CD4-positive, alpha-beta T cell treated with Interleukin-4 for 4 hours (primary cell): ENCODE measurements at places on chromosomes 5 and 9.

- DNase-seq: no peak
Observed at GRCh38 chr5:89313044-89313443, 430.1 kb upstream of the MEF2C start.

DNA sequence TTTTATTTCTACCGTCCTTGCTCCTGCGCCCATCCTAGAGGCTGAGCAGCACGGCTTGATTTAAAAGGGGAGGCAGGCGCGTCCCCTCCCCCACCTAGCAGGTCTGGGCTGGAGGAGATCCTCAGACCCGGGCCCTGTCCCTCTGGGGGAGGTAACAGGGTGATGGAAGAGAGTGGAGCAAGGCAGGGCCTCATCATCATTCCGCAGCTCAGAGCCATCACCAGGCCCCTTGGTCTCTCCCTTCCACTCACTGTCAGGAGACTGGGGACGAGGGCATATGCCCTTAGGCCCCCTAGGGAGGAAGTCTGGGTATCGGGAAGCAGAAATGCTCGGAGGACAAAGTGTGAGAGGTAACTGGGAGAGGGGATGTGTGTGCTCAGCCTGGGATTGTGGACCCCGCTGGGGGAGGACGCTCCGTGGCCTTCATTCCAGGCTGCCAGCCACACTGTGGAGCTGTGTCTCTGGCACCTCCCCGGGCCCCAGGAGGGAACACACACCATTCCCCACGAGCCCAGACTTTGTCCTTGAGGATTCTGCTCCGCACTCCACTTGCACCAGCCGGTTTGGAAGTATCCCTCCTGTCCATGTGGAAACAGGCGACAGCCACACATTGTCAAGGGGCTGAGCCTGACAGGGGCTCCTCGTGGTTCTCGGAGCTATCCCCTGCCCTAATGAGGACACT lies 761 bp downstream of the REEP2 start:
- DNase-seq: no peak

DNA sequence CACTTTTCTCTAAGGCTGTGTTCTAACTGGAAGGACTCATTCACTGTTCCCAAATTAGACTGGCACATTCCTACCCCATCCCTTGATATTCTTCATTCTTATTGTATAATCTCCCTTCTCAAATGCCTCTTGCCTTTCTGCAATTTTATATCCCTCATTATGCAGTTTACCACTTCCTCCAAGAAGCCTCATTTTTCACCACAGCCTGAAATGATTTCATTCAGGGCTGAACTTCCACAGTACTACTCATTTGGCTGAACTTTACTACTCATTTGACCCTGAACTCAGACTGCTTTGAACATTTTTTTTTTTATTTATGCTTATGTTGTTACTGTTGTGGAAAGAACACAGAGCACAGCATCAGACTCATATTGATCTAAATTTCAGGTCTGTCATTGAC lies 32.7 kb downstream of the GRIA1 start:
- DNase-seq: no peak

- DNase-seq: no peak
Observed at GRCh38 chr5:178548746-178549145, 41.4 kb downstream of the COL23A1 start.

DNA sequence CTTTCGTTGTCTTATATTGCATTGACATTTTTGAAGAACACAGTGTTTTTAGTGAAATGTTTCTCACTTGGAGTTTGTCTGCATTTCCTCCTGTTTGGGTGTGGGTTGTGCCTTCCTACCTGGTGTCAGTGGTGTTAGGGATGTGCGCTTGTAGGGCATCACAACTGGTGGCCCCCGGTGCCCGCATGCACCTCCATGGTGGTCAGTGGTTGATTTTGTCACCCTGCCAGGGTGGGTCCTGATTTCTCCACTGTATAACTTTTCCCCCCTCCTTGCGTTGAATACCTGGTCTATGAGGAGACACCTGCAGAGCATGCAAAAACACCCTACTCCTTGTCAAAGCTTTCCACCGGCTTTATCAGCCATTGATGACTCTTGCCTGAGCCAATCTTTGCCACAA lies 132.9 kb downstream of the BARX1 start:
- DNase-seq: no peak

GRCh38 chr5:178145965-178146820 lies 7.5 kb downstream of the NHP2 start:
- DNase-seq: peak; percentile 76

- no peak for DNase-seq
Observed at GRCh38 chr5:16593628-16594027, 23.2 kb downstream of the RETREG1 start.

- no peak for DNase-seq
Observed at GRCh38 chr5:147223948-147224791, 10.7 kb upstream of the STK32A start.

DNA sequence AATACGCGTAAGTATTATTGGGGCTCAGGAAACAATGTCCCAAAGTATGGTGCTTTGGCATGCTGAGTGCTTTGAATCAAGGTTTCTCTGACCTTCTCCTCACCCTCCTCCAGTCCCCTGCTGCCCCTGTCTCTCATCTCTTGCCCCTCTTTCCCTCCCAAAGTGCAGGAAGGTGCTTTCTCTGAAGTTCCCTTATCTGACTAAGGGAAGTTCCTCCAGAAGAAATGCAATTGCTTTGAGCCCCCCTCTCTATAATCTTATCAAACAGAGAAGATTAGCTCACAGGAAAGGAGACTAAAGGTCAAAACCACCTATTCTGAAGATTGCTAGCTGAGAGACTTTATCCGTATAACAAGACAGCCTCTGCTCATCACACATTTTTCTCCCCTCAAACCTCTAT lies 288.1 kb downstream of the ARL15 start:
- no peak for DNase-seq

DNA sequence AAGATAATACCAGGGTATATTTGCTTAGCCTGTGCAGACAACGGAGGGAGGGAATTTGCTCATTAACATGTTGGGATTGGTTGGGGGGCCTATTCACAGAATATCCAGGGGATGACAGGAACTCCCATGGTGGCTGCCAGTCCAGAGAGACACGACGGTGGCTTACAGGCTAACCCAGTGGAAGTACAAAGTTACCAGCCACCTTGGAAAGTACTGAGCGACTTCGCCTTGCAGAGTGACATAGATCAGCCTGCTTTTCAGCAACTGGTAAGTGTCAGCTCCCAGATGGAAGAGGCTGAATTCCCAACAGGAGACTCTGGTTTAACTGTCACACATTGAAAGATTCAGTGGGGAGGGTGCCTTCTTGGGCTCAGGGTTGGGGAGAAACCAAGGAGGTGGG lies 7.9 kb downstream of the ISL1 start:
- DNase-seq: no peak

- no peak for DNase-seq
Observed at GRCh38 chr5:147643142-147643541, 133.3 kb upstream of the DPYSL3 start.

DNA sequence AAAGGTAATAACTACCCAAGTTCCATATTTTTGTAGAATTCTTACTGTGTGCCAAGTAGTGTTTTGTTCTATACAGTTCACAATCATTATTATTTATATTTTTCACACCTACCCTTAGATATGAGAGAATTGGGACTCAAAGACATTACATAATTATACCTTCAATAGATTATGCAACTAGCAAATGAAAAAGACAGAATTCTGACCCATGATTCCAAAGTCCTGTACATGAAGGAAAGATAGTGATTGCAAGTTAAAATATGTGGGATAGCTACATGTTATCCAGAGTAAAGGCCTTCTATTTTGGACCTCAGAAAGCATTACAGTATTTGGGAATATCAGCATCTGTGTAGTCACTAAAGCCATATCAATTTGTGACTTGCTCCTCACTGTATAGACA lies 581.0 kb downstream of the ELAVL2 start:
- no peak for DNase-seq

DNA sequence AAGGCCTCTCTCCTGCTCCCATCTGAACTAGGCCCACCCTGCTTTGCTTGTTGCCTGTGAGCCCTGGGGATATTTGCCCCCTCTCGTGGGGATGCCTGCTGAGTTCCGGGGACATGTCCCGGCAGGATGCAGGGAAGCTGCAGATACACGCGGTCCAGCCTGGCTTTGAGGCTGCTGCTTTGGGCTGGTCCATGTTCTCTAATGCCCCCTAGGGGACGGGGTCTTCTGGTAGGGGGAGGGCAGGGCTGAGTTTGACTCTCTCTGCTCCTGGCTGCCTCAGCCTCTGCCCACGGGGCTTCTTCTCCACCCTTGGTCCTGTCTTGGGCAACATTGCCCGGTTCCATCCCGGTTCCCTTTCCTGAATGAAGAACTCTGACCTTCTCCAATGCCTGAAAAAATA lies 84.9 kb upstream of the ASS1 start:
- DNase-seq: no peak

- peak; percentile 83 for DNase-seq
Observed at GRCh38 chr5:96714951-96715451, 52.8 kb downstream of the CAST start.

DNA sequence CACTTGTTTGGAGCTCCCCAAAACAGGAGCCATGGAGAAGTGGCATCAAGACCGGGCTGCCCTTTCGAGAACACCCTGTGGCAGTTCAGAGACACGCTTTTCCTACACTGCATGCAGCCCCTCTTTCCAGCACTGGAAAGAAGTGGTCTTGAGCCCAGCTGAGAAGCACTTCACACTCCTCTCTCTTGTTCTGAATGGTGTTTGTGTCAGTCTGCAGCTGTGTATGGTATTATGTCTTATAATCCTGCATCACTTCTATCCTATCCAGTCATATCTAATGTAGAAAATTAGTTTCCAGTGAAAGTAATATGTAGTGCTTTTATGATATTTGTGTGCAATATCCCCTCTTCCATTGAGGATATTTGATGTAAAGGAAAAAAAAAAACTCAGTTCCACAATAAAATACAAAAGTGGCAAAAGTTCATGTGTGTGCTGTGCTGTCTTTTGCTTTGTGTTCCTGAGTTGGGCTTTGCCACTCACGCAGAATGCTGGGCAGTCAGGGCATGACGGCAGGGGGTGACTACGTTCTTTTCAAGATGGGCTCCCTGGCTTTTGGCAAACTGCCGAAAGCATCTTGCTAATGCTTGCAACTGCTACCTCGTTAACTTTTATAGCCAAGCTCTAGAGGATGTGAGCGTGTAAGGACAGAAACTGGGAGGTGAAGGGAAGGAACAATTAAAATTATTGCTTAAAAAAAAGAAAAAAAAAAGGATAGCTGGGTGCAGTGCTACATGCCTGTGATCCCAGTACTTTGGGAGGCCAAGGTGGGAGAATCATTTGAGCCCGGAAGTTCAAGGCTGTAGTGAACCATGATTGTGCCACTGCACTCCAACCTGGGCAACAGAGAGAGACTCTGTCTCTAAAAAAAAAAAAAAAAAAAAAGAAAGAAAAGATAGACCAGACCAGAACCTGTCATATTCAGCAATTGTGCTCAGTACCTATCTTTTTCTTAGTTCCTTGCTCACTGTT lies 102.2 kb downstream of the MAP1B start:
- no peak for DNase-seq

DNA sequence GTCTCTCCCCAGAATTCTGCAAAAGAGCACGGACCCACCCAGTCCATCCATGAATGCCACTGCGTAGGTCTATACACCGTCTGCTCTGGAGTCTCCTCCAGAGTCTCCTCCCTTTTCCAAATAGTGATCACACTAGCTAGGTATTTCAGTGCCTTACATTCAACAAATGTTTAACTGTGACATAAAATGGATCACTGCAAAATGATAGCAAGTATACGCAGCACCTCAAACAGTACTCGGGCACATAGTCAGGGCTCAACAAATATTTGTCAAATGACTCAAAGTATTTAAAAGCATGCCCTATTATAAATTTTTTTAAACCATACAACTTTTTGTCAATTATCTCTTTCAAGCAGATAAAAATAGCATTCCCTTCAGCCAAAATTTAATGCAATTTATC lies 60.5 kb downstream of the TLE1 start:
- no peak for DNase-seq

DNA sequence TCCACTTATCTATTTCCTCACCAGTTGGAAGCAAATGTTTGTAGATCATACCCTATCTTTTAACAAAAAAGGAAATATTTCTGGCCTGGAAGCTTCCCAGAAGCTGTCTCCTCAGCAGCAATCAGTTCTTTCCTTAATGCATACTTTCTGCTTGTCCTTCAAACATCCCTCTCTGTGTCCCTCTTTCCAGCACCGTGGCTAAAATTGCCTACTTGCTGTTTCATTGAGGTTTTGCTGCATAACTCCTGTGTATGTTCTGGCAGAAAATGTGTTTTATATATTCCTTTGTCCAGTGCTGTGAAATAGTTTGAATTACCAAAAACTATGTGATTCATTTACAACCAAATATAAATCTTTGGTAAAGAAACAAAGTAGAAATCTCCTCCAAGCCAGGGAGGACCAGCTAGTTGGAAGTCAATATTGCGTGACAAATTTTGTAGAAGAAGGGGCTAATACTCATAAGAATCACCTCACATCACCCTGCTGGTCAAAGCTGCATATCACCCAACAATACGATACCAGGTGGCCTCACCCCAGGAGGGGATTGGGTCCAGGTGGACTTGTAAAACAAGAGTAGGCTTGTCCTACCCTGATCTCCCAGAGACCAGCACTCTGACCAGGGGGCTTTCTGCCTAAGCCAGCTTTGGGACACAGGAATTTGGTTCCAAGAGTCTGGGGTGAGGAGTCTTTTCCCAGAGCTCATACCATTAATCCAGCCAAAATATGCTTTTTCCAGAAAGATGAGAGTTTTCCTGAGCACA lies 198.4 kb upstream of the SNX2 start:
- DNase-seq: no peak

DNA sequence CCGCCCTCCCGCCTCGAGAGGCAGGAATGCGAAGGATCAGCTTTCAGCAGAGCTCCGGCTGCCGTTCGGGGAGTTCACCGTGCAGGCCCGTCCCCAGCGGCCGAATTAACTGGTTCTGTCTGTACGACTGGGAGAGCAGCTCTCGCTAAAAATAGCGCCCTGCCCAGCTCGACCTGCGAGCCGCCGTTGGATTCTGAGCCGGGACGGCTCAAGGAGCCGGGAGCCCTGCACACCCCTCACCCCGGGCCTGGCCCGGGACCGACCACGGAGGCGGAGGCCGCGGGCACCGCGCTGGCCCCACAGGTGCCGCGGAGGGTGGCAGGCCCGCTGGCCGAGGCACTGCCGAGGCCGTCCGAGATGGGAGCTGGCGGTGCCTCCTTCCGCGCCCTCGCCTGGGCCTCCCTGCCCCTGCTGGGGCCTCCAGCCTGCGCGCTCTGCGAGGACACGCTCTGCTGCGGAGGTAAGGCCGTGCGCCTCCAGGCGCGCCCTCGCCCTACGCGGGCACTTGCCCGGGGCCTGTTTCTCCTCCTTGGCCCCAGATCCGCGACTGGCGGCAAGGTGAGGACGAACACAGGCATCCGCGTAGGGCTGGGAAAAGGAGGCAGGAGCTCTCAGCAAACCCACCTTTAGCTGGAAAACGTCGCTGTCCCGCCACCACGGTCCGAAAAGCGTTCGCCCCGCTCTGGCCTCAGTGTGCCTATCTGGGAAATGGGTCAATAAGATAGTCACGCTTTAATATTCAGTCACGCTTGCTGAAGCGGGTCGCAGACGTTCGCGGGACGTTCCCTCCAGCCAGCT lies 53.1 kb upstream of the DAB2IP start:
- no peak for DNase-seq
